ENCODE measurements at places on chromosomes 4 and X.

- no peak for DNase-seq
Observed at GRCh38 chrX:77444075-77444474, 3.1 kb upstream of the FGF16 start.

DNA sequence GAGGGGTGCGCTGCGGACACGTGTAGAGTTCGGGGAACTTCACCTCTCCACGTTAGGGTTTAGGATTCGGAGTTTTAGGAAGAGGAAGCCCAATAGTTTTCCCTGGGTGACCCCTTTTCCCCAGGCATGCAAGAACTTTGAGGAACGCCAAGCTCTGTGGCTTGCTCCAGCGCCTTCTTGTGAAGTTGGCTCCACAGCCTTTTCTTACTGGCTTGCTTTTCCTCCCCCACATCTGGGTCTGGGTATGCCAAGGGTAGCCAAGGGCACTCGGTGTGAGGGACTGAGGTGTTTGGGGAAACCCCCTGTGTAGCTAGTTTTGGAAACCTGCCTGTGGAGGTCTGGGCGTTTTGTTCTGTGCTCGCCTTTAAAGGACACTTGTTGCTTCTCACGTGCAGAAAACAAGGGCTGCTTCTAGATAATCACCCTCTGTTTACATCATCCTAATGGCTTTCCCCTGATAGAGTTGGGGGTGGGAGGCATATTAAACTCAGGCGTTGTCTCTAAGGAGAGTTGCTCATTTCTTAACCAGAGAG, 746 bp downstream of the EDNRA start:
- DNase-seq = no peak

- no peak for DNase-seq
Observed at GRCh38 chrX:70613295-70613694, 168.7 kb downstream of the DLG3 start.

DNA sequence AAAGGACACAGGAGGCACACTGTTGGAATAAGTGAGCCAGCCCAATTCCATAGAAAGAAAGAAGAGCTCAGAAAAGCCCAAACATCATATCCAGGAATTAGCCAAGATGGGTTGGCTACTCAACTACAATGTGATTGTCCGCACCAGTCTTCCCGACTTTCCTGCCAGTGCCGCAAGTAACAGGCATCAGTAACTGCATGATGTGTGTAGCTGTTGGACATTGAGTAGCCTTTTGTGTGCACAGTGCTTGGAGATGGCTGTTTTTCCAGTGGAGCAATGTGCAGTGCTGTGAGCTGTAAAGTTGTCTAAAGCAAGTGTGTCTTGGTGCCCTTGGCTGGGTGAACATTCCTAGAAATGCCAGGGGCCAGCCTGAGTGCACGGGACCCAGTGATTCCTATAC, 29.2 kb upstream of the FAM193A start:
- no peak for DNase-seq

GRCh38 chrX:74536832-74537371, 77.5 kb downstream of the RLIM start:
- DNase-seq = peak; percentile 21

DNA sequence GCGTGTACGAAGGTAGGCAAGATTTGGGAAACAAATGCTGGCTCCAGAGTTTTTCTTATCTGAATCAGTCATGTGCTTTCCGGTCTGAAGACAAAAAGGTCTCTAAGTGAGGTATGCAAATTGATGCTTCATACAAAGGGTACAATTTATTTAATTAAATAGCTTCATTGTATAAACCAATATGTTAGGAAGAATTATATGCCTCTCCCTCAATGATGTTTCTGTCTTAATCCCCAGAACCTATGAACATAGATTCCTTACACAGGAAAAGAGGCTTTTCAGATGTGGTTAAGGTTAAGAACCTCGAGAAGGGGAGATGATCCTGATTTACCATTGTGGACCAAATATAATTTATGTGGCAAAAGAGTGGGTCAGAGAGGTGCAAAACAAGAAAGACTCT, 543.5 kb upstream of the PCDH10 start:
- no peak for DNase-seq

GRCh38 chrX:16836371-16836770, 33.8 kb downstream of the RBBP7 start:
- no peak for DNase-seq

DNA sequence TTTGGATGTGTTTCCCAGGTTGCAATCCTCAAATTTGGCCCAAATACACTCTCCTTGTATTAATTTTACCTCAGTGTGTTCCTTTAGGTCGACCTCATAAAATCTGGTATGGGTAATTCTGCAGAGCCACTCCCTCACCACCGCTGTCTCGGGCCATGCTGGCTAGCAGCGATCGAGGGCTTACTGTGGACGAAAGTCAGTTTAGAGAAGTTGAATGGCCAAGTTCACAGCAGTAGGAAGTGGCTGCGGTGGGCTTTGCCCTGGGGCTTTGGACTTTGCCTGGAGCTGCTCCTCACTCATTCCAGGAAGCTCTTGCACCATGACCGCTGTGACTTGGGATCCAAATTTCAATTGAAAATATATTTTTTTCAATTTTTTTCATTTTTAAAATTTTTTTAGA, 19.6 kb downstream of the TMEM187 start:
- no peak for DNase-seq

GRCh38 chrX:41133551-41133950, 48.3 kb downstream of the USP9X start:
- DNase-seq = no peak

DNA sequence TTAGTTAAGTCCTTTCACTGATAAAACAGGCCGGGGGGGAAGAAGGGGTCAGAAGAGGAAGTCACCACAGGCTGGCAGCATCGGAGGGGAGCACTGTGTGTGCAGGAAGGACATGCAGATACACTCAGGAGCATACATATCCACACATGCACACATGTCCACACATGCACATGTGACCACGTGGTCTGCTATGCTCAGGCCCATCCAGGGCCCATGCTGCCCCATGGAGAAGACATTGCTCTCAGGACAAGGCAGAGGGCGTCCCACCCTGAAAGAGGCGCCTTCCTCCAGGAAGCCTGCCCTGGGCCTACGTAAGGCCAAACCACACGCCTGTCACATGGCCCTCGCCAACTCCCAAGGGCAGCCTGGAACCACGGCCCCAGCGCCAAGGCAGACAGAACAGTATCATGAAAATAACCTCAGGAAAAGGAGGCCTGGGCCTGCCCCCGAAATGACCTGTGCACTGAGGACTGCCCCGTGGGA, 15.8 kb downstream of the WDR1 start:
- no peak for DNase-seq

- peak; percentile 9 for DNase-seq
Observed at GRCh38 chrX:76802708-76803107, 375.2 kb downstream of the MAGEE1 start.

DNA sequence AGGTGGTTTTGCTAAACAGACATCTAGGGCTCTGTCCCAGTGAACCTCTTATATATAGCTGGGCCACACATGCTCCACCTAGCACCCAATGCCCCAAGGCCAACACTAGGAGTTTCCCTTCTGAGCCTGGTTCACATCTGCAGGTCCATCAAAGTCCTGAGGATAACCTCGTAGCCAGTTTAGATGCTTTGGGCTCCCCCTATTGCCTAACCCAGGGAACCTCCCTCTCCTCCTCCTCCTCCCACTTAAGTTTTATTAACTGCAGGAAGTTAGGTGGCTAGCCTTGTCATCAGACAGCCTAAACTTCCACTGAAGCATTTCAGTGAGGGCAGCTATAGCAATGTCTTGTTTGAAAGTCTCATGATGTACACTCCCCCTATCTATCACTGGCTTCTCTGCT, 88.0 kb downstream of the GUCY2F start:
- DNase-seq = no peak

DNA sequence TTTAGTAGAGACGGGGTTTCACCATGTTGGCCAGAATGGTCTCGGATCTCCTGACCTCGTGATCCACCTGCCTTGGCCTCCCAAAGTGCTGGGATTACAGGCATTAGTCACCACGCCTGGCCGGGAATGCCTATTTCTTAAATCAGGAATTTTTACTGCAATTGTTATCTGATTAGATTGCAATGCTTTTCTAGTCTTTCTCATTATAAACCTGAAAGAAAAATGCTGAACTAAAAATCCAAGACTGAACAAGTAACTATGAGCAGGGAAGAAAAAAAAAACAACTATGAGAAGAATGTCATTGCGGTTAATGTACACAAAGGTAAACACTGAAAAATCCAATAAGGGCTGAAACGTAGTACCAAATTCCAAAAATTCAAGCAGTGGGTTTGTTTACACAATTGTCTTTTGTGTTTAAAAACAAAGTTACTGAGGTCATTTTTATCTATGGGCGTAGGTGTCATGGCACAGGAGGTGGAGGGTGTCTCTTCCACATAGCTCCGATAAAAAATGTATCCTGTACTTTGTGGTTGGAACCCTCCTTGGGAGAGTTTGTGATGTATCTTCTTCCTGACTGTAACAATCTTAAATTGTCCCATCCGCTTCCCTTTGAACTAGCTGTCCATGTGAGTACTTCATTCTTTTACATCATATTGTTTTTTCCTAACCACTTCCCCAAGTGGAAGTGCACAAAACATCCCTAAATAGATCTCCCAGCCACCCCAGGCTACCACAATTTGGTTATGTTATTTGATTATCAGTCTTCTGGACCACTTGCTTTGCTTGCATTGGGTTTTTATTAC, 11.1 kb upstream of the TMEM156 start:
- no peak for DNase-seq

- DNase-seq = peak; percentile 74
Observed at GRCh38 chr4:188262464-188262863, 123.2 kb downstream of the TRIML1 start.

- DNase-seq = no peak
Observed at GRCh38 chrX:10152086-10152485, 4.7 kb upstream of the CLCN4 start.

GRCh38 chr4:186939766-186940165, 216.1 kb upstream of the FAT1 start:
- DNase-seq = no peak

DNA sequence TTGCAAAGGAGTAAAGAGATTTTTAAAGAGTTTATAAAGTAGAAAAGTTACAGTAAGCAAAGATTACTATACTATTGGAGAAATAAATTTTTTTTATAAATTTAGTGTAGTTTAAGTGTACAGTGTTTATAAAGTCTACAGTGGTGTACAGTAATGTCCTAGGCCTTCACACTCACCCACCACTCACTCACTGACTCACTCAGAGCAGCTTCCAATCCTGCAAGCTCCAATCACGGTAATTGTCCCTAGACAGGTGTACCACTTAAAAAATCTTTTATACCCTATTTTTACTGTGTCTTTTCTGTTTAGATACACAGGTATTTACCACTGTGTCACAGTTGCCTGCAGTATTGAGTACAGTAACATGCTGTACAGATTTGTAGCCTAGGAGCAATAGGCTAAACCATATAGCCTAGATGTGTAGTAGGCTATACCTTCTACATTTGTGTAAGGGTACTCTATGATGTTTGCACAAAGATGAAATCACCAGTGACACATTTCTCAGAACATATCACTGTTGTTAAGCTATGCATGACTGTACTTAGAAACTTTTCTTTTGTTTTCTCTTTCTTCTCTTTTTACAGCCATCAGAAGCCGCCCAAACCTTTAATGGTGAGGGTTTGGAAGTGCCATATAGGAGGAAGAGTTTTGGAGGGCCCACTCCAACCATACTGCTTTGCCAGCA, 11.8 kb upstream of the SH3RF1 start:
- DNase-seq = no peak

DNA sequence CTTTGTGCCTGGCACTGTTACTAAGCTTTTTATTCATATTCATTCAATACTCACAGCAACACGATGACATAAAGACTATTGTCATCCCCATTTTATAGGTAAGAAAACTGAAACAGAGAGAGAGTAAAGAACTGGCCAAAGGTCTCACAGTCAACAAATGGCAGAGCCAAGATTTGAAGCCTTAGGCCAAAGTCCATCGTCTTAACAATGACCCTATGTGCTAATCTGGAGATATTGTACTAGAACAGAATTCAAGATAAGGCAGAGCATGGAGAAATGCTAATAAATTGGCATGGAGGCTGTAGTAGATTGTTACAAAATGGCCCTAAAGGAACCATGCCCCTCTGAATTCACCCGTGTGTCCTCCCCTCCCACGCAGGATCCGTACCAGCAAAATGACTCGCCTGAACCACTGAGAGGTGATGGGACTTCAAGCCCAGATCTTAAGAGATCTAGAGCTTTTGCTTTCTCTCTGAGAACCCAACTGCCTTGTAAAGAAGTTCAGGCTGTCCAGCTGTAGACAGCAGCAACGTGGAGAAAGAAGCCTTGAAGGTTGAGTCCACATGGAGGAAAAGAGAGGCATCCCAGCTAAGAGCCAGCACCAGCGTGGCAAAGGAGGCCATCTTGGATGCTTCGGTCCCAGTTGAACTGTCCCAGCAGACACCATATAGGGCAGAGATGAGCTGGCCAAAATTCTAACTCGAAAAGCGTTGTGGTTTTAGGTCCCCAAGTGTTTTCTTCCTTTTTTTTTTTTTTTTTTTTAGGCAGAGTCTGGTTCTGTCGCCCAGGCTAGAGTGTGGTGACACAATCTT, 52.8 kb upstream of the RBM47 start:
- no peak for DNase-seq

GRCh38 chrX:123322536-123322935, 138.5 kb downstream of the GRIA3 start:
- DNase-seq = no peak

DNA sequence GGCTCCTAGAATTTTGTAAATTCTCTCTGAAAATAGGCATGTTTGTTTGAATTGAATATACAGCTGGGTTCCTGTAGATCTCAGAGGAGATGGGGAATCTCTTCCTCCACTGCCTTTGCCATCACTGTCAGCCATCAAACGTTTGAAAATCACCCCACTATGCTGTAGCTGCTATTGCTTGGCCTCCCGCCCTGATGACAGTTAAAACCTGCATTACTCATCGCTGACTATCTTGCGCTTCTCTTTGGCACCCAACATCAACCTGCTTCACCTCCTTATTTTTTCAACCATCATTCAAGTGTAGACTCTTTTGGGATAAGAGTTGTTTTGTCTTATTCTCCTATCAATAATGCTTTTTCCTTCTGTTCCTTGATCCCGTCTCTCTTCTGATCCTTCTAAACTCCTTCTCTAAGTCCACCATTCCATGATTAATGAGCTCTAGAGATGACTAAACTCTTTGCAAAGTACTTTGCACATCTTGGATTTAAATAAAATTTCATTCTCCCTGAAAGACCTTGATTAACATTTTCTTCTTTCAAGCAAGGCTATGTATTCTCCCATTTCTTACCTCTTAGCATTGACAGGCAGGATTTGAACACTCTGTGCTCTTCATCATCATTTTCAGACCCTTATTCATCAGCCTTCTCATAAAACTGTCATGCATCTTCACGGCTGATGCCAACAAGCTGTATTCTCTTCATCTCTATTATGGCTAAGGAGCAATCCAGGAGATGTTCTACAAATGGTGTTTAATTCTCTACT, 133.0 kb downstream of the SNCA start:
- no peak for DNase-seq

DNA sequence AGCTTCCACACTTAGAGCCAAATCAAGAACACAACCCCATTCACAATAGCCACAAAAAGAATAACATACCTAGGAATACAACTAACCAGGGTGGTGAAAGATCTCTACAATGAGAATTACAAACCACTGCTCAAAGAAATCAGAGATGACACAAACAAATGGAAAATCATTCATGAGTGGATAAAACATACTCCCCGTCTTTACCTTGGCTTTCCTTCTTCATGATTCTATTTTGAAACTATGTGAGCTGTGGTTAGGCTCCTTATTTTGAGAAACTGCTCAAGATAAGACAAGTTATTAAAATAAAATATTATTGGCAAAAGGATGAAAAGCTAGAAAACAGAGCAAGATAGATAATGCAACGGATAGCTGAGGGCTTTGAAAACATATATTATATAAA, 598.1 kb upstream of the FAT1 start:
- DNase-seq = no peak

- no peak for DNase-seq
Observed at GRCh38 chr4:152509595-152510225, 26.2 kb downstream of the FBXW7 start.
